HS-5 (cell line): ENCODE measurements at places on chromosomes 1 and 21.

DNA sequence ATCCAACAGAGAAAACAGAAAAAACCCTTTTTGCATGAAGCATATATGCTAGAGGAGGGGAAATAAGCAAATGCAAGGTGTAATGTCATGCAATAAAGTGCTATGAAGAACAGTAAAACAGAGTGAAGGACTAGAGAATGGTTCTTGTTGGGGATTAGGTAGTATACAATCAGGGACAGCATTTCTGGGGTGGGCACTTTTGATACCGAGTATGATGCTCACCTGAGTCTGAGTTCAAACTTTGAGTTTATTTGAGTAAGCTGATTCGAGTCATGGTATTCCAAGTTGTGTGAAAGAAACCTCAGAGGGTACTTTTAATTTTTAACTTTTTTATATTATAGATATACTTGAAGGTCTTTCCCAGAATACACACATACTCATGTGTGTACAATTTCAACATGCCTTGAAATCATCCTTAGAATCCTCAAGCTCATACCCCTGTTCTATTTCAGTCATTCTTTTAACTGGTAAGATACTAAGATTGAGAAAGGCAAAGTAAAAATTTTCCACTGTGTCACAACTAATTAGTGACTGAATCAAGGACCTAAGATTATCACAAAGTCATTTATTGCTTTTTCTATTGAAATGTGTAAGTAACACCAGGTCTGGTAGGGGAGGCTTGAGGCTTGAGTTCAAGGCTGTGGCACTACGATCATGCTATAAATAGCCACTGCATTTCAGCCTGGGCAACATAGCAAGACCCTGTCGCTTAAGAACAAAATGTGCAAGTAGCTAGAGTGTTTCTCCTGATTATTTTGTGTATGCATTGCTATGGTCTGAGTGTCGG, 12.1 kb downstream of the LRRC8B start:
- DNase-seq, result no peak

GRCh38 chr1:39165049-39165448, 39.4 kb upstream of the MACF1 start:
- no peak for DNase-seq

GRCh38 chr1:12276225-12276624, 46.4 kb downstream of the VPS13D start:
- no peak for DNase-seq

GRCh38 chr1:58727364-58727763, 27.5 kb upstream of the MYSM1 start:
- DNase-seq, result peak; percentile 94

DNA sequence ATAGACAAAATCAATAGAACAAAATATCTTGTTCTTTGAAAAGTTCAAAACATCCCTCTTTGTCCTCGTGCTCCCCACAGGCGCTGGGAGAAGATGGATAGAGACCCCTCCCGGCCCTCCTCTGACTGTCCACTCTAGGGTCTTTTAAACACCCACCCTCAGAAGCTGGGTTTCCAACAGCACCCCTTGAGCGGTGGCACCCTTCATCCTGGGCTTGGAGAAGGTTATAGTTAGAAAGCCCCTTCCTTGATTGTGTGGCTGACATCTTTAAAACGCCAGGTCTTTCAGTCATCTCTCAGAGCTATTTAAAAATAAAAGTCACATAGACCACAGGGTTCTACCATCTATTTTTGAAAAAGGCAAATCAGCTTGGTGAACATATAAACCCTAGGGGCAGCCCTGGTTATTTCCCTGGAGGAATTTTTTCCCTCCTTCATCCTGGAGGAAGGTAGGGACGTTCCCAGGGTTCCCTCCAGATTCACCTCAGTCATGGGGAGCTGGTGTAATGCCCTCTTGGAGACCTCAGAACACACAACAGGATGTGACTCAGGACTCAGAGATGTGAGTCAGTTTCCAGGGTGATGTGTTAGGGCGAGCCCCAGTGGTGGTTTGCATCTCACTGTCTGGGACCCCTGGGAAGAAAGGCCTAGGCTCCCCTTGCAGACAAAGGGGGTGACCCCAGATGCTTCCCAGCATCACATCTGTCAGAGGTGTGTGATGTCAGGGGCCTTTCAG, 138.5 kb downstream of the CLIC6 start:
- DNase-seq, result peak; percentile 92

- DNase-seq, result no peak
Measured at GRCh38 chr1:101073836-101074235, 48.3 kb upstream of the DPH5 start.

DNA sequence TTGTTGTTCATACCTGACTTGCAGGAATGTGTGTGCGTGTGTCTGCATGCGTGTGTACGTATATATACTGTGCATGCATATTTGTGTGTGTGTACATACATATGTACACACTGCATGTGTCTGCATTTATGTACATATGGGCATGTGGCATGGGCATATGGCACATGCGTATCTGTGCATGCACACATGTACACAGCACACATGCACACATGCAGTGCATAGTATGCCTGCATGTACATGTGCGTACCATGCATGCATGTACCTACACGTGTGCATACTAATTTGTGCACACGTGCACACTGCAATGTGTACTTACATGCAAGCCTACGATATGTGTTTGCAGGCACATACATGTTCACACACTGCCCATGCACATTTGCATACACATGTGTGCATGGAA, 43.9 kb downstream of the GALNT2 start:
- no peak for DNase-seq

DNA sequence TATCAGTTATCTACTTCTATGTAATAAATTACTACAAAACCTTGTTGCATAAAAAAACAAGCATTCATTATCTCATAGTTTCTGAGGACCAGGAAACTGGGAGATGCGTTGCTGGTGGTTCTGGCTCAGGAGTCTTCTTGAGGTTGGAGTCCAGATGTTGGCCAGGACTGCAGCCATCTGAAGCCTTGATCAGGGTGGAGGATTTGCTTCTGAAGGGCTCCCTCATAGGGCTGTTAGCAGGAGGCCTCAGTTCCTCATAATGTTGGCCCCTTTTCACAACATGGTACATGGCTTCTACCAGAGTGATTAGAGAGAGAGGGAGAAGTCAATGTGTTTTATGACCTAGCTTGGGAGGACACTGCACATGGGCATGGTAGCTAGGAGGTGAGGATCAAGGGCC, 137.4 kb downstream of the CNIH3 start:
- no peak for DNase-seq

- DNase-seq, result no peak
Measured at GRCh38 chr1:149966405-149966804, 29.7 kb upstream of the MTMR11 start.

DNA sequence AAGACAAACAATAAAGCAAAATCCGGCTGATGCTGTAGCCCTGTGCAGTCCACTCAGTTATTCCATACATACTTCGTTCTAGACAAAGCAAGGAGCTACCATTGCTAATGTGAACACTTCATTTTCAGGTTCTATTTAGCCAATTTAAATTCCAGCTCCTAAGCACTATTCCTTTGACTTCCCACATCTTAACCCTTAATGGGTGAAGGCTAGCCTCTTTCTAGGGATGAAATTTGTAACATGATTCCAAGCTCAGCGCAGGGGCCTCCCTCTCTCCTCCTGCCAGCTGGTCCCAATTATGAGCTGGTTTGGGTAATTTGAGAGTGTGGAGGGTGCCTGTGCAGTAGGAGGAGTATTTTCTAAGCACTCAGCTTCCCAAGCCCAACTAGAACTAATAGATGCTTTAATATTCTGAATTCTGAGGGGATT, 53.9 kb upstream of the PTGFRN start:
- DNase-seq, result no peak

DNA sequence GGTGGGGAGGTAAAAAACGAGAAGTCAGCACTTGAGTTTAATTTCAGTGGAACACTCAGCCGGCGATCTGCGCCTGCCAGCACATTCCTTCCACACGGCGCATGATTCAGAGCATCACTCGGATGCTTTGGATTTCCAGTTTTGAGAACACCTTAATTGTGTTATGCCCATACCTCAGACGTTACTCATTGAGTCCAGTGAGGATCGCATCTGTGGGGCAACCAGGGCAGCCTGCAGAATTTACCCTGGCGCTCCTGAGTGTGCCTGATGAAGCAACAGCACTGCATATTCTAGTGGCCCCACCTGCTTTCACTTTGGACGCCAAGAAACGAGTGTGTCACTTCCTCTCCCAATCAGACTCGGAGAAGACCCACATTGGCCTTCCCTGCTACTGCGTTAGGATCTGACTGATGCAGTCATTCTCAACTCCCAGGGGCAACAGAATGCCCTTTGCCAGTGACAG, 19.9 kb downstream of the FAM89A start:
- no peak for DNase-seq

GRCh38 chr1:69913977-69914376, 291.4 kb downstream of the LRRC40 start:
- no peak for DNase-seq

- no peak for DNase-seq
Measured at GRCh38 chr1:231818337-231818736, 191.7 kb downstream of the DISC1 start.

GRCh38 chr1:113763661-113764060, 4.4 kb upstream of the PHTF1 start:
- no peak for DNase-seq

DNA sequence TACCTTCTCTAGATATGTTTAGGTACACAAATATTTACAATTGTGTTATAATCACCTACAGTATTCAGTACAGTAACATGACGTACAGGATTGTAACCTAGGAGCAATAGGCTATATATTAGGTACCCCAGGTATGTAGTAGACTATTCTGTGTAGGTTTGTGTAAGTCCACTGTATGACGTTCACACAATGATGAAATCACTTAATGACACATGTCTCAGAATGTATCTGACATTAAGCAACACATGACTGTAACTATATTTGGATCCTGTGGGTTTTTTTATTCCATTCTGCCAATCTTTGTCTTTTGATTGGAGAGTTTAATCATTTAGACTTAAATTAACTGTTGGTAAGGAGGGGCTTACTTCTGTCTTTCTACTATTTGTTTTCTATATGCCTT, 52.1 kb downstream of the STYXL2 start:
- no peak for DNase-seq

- DNase-seq, result peak; percentile 97
Measured at GRCh38 chr1:96362623-96363022, 359.0 kb upstream of the PTBP2 start.

- DNase-seq, result peak; percentile 75
Measured at GRCh38 chr1:51569284-51570062, 47.4 kb upstream of the OSBPL9 start.

DNA sequence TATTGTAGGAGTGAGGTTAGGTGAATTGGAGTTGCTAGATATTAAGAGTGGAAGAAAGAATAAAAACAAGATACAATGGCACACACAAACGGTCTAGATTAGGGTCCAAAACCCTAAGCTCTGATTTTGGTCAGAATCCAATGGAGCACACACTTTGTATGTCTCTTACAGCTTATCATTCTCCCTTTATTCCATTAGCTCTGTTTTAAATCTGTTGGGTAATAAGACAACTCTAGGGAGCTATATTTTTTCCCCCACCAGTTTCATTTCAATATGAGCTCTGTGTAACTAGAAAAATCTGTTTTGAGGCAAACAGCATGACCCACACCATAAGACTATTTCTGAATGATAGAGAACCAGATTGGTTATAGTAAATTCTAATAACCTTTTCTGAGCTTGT, 465.6 kb downstream of the ADGRL2 start:
- DNase-seq, result no peak

- DNase-seq, result no peak
Measured at GRCh38 chr1:42676534-42677087, 5.6 kb upstream of the YBX1 start.

GRCh38 chr1:148318123-148318903, 164.8 kb downstream of the PPIAL4G start:
- no peak for DNase-seq

- no peak for DNase-seq
Measured at GRCh38 chr21:32279377-32279680, 480 bp upstream of the MIS18A start.

DNA sequence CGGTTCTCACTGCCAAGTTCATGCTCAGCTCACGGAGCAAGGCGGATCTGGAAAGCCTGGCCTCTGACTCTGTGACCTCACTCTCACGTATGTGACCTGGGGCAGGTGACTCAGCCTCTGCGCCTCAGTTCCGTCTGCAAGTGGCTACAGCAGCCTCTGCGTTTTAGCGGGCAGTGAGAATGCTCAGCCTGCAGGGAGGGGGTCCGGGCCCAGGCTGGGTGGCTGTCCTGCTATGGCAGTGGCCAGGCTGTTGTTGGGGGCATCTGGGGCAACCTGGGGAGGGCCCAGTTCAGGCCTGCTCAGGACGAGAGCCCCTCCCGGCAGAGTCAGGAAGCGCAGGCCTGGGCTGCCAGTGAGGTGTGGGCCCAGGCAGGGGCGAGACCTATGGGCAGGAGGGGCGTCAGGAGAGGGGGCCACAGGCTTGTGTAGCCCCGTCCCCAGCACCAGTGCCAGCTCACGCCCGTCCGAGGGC, 27.9 kb downstream of the ARHGEF16 start:
- no peak for DNase-seq

DNA sequence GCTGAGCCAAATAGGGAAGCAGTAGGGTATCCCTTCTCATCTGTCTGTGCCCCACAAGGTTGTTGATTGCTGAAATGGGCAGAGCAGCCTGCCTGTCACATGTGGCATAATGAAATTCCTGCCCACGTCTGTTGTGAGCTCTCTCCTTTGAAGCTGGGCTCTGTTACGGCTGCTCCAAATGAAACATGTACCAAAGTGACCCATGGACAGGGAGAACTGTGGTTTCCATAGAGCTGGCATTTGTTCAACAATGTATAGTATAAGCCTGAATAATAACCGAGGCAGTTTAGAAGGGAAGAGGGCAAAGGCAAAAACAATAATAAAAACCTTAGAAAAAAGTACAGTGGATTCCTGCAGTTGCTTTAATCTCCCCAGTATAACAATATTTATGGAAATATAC, 149.7 kb downstream of the LYPLAL1 start:
- no peak for DNase-seq

DNA sequence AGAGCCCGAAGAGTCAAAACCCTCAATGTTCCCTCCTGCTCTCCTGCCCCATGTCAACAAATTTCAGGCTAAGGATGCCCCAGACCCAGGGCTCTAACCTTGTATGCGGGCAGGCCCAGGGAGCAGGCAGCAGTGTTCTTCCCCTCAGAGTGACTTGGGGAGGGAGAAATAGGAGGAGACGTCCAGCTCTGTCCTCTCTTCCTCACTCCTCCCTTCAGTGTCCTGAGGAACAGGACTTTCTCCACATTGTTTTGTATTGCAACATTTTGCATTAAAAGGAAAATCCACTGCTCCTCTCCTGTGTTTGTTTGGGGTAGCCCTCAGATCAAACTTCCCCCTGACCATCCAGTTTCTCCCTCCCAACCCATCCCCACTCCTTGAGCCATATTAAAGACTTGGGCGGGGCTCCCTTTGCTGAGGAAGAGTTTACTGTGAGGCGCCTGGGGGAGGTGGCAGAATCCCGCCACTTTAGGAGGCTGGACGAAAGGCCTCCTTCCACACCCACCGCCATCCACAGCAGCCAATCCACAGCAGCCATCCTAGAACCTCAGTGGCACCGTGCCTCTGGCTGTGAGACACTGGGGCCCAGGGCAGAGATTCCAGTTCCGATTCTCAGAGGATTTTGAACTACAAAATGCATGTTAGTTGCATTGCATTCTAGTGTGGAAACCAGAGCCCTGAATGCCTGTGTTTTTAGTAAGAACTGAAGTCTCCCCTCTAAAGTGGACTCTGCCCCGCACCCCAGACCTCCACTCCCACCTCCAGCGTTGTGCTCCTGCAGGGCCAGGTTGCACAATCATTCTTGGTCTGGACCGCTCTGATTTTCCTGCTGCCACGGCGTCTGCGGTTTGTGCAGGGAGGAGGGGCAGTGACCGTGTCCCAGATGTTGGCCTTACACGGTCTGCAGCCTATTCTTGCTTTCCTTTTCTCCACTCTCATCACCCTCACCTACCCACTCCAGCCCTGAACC, 3.0 kb downstream of the OLFML3 start:
- no peak for DNase-seq
